Naive thymus-derived CD4-positive, alpha-beta T cell (primary cell): ENCODE measurements at places on chromosomes 3 and 15.

GRCh38 chr3:48727511-48727910 lies 10.5 kb upstream of the IP6K2 start:
- DNase-seq, result no peak

GRCh38 chr3:114235431-114235830 lies 1.9 kb downstream of the ZNF80 start:
- DNase-seq, result no peak

GRCh38 chr3:59816312-59816711 lies 766.5 kb upstream of the CFAP20DC start:
- no peak for DNase-seq

- DNase-seq, result no peak
Observed at GRCh38 chr15:35987056-35987455, 441.1 kb upstream of the DPH6 start.

DNA sequence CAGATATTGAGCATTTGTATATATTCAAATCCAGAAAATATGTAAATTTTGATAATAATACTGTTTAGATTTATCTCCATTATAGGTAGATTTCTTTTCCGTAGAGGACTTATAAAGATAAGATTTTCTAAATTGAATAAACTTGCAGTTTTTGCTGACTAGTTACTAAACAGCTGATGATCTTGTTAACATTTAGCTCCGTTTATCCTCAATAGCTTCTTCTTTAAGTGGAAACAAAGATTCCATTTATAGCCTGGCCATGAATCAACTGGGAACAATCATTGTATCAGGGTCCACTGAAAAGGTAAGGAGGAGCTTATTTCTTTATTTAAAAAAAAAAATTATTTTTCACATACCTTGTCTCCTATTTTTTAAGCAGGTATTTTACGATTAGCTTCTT lies 16.7 kb downstream of the WDR48 start:
- DNase-seq, result no peak

GRCh38 chr3:141065841-141066805 lies 15.0 kb downstream of the SPSB4 start:
- DNase-seq, result no peak

DNA sequence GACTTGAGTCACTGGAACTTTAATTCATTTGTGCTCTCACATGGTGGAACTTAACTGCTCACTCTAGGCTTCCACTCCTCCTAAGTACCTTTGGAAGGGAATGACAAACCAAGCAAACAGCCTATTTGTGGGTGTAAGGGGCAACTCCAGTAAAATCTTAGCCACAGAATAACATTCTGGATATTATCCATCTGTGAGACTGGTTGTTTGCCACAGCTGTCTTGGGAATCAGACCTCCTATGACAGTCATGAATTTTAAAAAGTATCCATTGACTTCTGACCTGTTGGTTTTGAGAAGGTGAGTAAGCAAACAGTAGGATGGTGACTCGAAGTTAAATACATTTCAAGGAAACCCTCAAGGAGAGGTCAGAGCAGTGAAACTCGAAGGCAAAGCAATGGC lies 147.3 kb upstream of the CDIN1 start:
- DNase-seq, result no peak

DNA sequence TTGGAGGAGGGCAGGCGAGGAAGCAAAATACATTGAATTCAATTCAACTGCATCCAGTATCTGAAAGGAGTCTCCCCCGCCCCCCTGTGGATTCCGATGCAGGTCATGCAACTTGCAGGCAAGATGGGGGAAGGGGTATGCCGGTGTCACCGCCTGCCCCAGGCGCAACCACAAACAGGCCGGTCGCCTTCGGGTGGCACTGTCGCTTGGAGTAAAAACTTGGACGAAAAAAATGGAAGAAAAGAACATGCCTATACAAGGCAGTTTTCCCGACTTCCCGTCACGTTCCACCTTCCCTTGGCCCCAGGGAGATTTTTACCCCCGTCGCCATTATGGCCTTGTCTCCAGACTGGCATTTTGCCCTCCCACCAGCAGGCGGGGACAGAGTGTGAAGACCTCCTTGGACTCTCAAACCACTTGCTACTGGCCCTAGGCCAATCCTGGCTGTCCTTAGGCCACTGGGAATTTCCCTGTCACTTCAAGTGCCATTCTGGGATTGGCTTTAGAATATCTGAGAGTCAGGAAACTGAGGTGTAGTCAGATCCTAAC lies 1.6 kb upstream of the NTRK3 start:
- DNase-seq, result no peak

DNA sequence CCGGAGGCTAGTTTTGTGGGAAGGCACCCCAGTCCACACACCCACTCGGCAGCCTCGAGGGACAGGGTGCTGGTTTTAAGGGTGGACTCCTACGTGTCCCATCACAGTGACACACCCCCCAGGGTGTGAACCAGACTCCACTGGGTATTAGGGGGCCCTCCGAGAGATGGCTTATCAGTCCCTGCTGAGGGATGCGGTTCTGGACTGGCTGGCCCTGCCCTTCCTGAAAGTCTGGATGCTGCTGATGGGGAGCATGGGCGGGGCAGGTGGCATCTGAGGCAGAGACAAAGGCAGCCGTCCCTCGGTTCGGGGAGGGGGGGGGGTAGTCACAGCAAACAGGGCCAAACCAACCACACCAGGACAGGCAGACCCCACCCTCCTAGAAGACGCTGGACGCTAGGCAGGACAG lies 939 bp upstream of the ULK3 start:
- DNase-seq, result no peak

DNA sequence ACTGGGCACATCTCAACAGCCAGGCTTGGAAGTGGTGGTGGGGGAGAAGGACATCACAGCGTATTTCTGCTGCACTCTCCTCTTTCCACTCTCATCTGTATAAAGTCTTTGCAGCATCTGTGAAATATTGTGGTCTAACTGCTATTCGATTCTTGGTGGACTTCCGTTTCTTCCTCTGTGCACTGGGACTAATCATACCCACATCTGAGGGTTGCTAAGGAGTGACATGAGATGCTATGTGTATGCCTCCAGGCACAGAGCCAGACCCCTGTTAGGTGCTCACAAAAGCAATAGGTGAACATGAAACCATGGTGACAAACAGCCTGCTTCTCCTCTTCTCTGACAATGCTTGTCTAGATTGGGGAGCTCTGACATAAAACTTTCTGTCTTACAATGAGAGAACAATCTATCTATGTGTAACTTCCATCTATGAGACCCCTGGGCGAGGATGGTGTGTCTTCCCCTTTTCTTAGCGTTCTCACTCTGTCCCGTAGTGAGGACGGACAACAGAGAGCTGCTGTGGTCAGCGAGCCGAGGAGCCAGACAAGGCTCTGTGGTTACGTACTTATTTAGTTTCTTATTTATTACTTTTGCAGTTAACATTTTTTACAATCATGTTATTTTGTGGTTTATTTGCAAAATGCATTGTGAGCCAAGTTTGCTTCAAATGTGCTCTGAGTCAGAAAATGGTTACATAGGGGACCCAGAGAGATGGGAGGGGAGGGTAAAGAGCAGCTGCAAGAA lies 196.7 kb upstream of the TPRG1 start:
- DNase-seq, result no peak

DNA sequence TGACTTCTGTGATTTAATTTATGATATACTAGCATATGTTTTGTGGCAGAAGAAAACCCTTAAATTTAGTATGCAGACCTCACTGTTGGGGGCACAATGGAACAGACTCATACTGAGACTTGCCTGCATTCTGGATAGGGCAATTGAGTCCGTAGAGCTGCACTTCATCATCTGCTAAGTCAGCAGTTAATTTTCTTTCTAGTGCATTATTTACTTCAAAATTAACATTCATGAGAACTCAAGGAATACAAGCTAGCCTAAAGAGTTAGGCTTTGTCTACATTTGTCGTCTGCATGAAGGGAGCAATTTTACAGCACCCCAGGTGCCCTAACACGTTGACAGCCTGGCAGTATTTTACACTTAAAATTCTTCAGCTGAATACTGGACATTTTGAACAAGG lies 345.5 kb downstream of the CHL1 start:
- no peak for DNase-seq

DNA sequence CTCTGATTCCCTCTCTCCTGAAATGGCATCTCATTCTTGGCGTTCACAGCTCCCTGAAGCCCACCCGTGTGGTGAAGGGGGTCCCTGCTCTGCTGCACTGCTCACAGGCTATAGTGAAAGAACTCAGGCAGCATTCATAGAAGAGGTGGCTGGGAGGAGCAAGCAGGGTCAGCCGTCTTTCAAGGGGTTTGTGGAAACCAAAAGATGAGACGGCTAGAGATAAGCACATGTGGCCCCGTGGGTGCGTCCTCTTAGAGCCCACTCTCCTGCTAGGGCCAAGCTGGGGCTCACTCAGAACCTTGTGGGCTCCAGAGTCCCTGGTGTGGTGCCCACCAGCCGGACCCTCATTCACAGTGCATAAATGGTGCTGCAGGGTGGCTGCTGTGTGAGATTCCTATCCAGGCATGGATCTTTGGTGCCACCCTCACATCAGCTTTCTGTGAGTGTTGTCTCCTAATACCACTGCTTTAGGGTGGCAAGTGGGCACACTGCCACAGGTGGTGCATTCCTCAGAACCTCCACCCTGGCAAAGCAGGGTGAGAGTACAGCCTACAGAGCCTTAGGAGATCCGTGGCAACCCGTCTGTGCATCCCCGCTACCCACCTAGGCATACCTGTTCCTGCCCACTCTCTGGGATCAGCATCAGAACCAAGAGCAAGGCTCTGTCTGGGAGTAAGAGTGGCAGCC lies 11.2 kb upstream of the SEMA4B start:
- DNase-seq, result no peak
